ENCODE measurements at places on chromosomes 13 and 19. TPM values are rescaled to one million over a fixed set of nuclear protein-coding genes. Genes with fewer than 3 reads are reported as not detected.

Gene ZNF816
- 4.2 TPM for total RNA-seq

Gene SIGLEC5
- total RNA-seq: 3.0 TPM

Gene LAIR2
- total RNA-seq: not detected

Gene KLF1
- 0.83 TPM for total RNA-seq

Gene ERICH4
- not detected for total RNA-seq

Gene MAP4K1
- total RNA-seq: 2.1 TPM

Gene APOE
- 13,434 TPM for total RNA-seq

Gene DLL3
- total RNA-seq: not detected

Gene FFAR2
- not detected for total RNA-seq

Gene ZNF682
- 2.1 TPM for total RNA-seq

Gene EDNRB
- 54.7 TPM for total RNA-seq

Gene PRR36
- total RNA-seq: not detected

Gene THSD8
- not detected for total RNA-seq

Gene F2RL3
- total RNA-seq: 1.9 TPM

Gene LIM2
- not detected for total RNA-seq

Gene NLRP4
- not detected for total RNA-seq

Gene ARRDC5
- total RNA-seq: 0.69 TPM

Measured in adrenal gland (tissue), 19 donors.